ENCODE measurements at places on chromosomes 1 and 21.

- no peak for DNase-seq
Observed at GRCh38 chr21:28734522-28735175, 258.0 kb downstream of the LTN1 start.

- DNase-seq: no peak
Observed at GRCh38 chr1:57218487-57219079, 205.3 kb downstream of the DAB1 start.

GRCh38 chr1:164579381-164579780 is 20.4 kb downstream of the PBX1 start:
- DNase-seq: no peak

DNA sequence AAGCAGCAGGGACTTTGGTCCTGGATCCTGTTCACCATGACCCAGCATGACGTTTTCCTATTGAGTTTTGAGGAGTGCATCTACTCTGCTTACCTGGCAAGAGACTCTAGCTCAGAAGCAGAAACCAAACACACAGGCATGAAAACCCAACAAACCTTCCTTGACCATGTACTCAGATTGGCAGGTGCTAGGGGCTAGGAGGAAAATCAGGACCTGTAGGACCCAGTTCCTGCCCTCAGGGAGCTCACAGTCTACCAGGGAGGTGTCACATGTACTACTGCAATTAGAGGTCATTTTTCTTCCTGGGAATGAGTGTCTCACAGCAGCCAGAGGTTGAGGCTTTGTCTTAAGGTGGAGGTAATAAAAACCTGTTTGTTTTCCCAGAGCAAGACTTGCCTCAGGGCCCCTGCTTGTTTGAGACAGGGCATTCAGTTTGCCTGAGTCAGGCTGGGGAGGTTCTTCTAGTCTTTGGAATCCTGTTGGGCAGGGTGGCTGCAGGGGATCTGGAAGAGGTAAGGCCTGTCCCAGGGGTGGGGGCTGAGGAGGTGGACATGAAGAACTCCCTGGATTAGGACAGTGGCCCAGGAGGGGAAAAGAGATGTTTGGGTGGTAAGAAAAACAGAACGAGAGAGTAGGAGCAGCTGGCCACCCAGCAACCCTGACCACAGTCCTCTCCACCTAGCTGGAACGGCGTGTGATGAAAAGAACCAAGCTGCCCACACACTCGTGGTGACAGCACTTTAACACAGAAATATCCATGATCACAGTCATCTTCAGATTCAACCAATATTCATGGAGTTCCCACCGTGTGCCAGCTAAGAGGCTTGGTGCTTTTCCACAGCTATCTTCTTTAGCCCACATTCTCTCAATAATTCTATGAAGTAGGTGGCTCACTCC is 30.8 kb downstream of the IER5 start:
- no peak for DNase-seq

DNA sequence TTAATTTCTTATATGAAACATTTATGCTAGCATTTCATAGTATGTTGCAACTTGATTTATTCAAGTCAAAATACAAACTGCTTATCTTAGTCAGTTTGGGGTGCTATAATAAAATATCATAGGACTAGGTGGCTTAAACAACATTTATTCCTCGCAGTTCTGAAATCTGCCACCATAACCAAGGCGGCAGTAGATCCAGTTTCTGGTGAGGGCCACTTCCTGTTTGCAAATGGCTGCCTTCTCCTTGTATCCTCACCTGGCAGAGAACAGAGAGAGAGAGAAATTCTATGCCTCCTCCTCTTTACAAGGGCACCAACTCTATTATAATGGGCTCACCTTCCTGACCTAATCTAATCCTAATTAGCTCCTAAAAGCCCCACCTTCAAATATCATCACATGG is 76.1 kb upstream of the RGS2 start:
- DNase-seq: no peak

- no peak for DNase-seq
Observed at GRCh38 chr1:78437396-78437795, 53.4 kb upstream of the PTGFR start.

DNA sequence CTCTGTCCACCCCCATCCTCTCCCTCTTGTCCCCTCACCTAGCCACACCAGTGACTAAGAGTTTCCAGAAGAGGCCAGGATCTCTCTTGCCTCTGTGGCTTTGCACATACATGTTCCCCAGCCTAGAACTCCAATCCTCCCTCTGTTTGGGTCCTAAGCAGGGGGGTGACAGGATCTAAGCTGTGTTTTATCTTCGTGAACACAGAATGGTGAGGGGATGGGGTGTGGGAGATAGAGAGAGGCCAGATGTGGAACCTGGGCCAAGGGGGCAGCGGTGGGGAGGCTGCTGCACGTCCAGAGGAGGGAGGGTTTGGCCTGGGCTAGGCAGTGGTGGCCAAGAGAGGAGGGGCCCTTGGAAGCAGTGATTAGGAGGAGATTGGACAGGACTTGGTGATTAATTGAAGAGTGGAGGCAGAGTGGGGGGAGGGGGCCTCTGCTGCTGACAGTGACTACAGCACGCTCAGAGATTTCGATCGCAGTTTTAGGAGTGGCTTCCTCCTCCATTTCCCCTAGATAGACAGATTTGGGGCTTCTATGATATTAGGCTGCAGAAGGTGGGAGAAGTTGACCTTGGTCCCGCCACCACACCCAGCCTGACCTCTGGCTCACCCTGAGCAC is 17.1 kb upstream of the ADGRB2 start:
- no peak for DNase-seq

- no peak for DNase-seq
Observed at GRCh38 chr1:70188522-70188921, 16.9 kb downstream of the LRRC40 start.

DNA sequence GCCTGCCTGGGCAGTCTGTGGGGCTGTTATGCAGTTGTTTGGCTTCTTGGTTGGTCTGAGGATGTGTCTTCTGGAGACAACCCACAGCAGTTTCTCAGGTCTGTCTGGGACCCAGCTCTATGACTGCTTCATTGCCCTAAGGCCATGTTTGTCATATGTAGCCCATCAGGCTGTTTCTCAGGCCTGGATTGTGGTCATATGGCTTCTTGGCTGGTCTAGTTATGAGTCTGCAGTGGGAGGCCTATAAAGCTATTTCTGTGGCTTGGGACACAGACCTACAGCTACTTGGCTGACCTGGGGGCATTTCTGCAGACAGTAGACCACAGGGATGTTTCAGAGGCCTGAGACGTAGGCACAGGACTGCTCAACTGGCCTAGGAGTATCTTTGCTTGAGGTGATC is 41.5 kb downstream of the CHIA start:
- DNase-seq: no peak

GRCh38 chr1:164718821-164719220 is 159.8 kb downstream of the PBX1 start:
- DNase-seq: no peak

DNA sequence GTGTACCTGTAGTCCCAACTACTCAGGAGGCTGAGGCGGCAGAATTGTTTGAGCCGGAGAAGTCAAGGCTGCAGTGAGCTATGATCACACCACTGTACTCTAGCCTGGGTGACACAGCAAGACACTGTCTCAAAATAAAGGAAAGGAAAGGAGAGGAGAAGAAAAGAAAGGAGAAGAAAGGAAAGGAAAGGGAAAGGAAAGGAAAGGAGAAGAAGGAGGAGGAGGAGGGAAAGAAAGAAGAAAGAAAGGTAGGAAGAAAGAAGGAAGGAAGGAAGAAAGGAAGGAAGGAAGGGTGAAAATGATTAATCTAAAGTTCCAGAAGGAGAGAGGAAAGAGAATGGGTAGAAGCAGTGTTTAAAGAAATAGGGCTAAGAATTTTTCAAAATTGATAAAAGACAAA is 12.2 kb downstream of the SPOCD1 start:
- no peak for DNase-seq

GRCh38 chr1:183300395-183300794 is 114.3 kb downstream of the LAMC2 start:
- DNase-seq: no peak

DNA sequence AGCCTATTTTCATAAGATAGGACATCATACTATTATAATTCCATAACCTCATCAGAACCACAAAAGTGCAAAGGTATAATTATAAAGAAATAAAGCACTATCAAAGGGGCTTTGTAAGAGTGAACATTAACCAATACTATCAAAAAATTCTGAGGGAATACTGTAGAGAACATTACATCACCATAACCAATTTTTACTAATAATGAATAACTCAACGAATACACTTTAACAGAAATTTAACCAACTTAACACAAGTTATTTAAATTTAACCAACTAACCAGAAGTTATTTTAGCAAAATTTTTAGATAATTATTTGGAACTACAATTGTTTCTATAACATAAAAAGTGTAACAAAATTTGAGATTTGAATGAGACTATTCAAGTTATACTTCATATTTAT is 34.8 kb downstream of the ZSWIM5 start:
- DNase-seq: no peak

GRCh38 chr1:94892604-94893254 is 34.2 kb downstream of the CNN3 start:
- DNase-seq: no peak

DNA sequence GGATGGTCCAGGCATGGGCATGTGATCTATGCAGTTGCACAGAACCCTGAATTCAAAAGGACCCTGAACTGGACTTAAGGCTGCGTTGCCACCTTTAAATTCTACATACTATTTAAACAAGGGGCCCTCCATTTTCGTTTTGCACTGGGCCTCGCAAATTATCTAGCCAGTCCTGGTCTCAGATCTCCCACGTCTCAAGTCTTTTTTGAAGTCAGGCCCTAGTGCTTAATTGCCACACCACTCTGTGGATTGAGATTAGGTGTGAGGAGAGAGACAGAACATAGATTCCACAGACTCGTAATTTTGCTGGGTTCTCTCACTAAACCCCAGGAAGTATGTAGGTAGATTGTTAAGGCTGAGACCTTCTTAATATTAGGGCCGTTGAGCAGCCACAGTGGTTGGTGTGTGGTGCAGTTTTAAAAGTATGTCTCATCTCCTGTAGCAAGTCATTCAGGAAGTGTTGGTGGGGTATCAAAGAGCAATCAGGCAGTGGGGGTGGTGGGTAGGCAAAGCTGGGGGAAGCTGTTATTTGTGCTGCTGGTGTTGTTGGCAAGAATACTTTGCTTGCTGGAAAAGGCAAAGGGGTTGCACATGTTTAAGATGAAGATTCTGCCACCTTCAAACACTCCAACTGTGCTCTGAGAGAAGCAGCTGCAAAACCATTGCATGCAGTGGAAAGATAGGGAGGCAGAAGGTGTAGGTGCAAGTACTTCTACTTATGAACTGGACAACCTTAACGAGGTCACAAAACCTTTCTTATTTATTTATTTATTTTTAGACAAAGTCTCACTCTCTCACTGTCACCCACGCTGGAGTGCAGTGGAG is 11.2 kb downstream of the CD84 start:
- DNase-seq: no peak

DNA sequence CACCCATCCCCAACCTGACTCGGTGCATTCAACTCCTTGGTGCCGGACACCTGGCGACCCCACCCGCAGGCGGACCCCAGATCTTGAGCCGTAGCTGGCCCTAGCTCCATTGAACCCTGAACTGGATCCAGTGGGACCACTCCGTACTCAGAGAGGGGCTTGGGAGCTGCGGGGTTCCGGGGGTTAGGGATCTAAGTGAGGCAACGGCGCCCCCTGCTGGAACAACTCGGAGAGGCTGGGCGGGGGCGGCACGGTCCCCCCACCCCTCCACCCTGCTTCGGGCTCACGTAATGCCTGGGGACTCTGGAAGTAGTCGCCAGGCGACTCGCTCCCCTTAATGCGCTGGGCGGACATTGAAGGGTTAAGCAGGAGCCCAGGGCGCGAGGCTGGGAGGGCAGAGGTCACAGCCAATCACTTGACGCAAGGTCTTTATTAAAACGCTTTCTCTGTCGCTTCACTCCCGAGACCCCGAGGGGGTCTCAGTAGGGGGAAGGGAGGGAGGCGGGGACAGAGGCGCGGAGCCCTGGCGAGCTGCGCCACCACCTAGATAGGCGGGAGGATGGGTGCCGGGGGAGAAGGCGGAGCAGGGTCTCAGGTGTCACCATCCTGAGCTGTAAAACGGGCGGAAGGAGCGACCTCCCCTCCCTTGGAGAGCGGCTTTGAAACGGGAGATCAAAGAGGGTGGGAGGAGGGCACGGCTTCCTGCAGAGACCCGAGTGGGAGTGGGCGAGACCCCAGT is 704 bp upstream of the CRABP2 start:
- peak; percentile 54 for DNase-seq

DNA sequence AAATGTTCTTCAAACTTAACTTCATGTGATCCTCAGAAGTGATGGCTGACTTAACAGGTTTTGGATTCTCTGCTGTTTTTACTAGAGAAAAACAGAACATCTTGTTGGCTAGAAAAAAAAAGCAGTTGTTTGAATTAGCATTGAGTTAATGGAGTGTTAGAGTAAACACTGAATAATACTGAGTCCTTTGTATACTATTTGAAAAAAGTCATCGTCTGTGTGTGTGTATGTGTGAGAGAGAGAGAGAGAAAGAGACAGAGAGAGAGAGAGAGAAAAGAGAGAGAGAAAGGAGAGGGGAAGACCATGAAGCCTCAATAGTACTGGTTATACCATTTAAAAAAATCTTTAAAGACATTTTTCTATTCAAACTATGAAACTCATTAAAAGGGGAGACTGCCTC is 10.4 kb downstream of the ZNF697 start:
- DNase-seq: no peak

DNA sequence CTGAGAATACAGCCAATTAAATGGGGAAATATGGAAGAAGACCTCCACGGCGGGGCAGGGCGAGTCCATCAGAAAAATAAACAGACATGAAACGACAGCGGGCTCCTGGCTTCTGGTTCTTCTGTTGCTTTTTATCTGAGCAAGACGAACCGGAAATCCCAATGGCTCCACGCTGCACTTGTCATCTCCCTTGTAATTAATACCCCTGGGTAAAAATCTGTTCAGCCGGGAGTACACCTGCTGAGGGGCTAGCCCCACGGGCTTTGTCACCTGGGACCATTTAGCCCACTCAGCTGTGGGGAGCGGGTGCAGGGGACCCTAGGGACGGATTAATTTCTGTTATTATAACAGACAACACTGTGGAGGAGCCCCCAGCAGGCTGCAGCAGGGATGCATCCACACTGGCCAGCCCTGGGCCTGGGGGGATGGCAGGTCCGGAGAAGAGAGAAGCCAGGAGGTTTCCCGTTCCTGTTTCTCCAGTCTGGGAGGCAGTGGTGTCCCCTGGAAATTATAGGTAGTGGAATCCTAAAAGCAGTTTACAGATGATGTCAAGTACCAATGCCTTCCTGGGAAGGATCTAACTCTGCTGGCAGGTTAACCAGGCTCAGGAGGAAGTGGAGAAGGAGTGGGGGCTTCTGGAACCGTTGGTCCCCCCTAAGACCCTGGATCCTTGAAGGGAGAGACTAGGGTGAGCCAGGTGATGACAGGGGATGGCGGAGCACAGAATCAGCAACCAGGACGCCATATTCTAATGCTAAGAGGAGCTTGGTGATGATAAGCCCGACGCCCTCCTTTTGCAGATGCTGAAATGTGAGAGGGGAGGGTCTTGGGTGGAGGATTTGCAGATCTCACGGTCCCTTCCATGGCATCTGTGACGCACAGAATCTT is 566.1 kb downstream of the PTPRU start:
- DNase-seq: no peak

GRCh38 chr1:156525856-156526489 is 25.4 kb upstream of the MEF2D start:
- DNase-seq: no peak

GRCh38 chr1:228989992-228990827 is 254.9 kb downstream of the RHOU start:
- peak; percentile 86 for DNase-seq
